ENCODE measurements at places on chromosomes 1 and 21. TPM values are rescaled to one million over a fixed set of nuclear protein-coding genes. Genes with fewer than 3 reads are reported as not detected.

Gene COL8A2
- total RNA-seq, result 5.9 TPM

Gene NECAP2
- total RNA-seq, result 86.1 TPM

Gene OR2G6
- total RNA-seq, result not detected

Gene HOOK1
- 0.06 TPM for total RNA-seq

Gene LCE6A
- not detected for total RNA-seq

Gene AGO4
- 18.0 TPM for total RNA-seq

Gene TRIM63
- total RNA-seq, result under 0.01 TPM

Gene VPS45
- total RNA-seq, result 43.8 TPM

Gene PCAT6
- not detected for total RNA-seq

Gene AMPD1
- not detected for total RNA-seq

Gene SPRR3
- total RNA-seq, result not detected

Gene FTCD
- total RNA-seq, result not detected

Gene VHLL
- total RNA-seq, result not detected

Gene BRINP2
- total RNA-seq, result not detected

Gene AK2
- total RNA-seq, result 87.7 TPM

Gene TAF12
- total RNA-seq, result 53.9 TPM

Gene ADAMTS1
- 1,477 TPM for total RNA-seq

Gene ST6GALNAC3
- 0.44 TPM for total RNA-seq

Gene SYT11
- 80.1 TPM for total RNA-seq

Gene SLC25A34
- 0.26 TPM for total RNA-seq

Measured in aortic smooth muscle cell (primary cell).